Transverse colon (tissue), 4 donors: ENCODE measurements at places on chromosomes 3 and 15. TPM values are rescaled to one million over a fixed set of nuclear protein-coding genes. Genes with fewer than 3 reads are reported as not detected.
A peak's percentile ranks its signal among the peaks of the same experiment; 100 is the strongest.

The FAM107A gene
- total RNA-seq: 17.0 TPM

DNA sequence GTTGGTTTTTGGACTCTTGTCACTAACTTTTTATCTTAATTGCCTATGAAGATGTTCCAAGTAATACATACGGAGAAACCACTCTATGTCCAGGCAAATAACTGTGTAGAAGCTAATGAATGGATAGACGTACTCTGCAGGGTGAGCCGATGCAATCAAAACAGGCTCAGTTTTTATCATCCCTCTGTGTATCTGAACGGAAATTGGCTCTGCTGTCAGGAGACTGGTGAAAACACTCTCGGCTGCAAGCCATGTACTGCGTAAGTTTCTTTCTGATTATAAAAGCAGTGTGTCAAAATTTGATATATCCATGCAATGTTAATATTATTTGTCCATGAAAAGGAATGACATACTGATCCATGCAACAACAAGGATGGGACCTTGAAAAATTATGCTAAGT, 121.6 kb downstream of the RASA2 start:
- no peak for DNase-seq

The GOLGA6L7 gene
- not detected for total RNA-seq

The GPR176 gene
- total RNA-seq: 1.6 TPM

DNA sequence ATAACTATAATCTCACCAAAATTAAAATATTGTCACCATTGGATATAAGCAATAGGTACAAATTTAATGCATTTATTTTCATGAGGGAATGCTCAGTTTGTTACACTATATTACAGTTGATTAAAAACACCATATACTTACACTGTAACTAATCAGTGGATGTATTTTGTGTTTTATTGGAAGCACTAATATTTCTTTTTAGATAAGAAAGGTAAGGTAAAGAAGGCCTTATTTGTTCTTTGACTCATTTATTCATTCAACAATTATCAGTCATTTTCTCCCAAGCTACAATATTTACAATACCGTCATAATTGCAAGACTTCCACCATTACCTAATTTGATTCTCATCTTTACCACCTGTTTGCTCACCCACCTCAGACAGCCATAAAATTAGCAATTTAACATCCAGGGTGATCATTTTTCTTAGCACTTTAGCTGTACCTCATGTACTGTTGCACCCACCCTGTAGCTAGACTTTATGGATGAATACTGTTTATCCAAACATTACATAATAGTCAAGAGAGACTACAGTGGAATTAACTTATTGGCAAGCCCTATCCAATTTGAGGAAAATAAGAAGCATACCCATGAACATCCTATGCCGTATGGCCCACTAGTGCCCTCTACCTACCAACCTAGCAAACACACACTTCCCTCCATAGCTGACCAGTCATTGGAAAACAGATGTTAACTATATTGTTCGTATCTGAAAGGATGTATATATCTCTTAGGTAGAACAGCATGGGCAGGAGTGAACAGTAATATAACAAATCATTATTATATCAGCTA, 229.6 kb downstream of the BBX start:
- DNase-seq: no peak

DNA sequence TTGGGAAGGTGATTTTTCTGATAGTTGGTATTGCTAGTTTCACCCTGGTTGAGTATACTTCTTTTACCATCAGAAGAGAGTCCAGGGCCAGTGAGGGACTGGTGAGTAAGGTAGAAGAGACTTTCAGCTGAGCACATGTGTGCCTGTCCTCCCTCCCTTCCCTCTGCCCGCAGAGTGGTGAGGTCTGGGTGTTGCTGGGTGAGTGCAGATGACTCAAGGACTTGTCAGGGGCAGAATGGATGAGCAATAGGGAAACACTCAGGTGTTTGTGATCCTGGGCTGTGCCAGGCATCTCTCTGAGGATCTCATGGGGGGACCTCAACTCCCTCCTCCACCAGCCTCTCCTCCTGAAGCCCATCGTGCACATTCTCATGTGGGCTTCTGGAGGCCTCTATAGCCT, 76.0 kb upstream of the GSK3B start:
- no peak for DNase-seq

The SLC2A2 gene
- not detected for total RNA-seq

The ANKUB1 gene
- not detected for total RNA-seq

- peak; percentile 31 for DNase-seq
Observed at GRCh38 chr3:18443665-18444594, 18.8 kb upstream of the SATB1 start.

- no peak for DNase-seq
Observed at GRCh38 chr3:196932600-196932999, 9.7 kb downstream of the NCBP2 start.

The C3orf20 gene
- total RNA-seq: not detected

- peak; percentile 21 for DNase-seq
Observed at GRCh38 chr3:141050576-141051442, at the start of gene SPSB4. Gene SPSB4, plus strand, starts transcription at chr3:141051347. Its CDS starts 14,758 bp downstream, at chr3:141066105.

DNA sequence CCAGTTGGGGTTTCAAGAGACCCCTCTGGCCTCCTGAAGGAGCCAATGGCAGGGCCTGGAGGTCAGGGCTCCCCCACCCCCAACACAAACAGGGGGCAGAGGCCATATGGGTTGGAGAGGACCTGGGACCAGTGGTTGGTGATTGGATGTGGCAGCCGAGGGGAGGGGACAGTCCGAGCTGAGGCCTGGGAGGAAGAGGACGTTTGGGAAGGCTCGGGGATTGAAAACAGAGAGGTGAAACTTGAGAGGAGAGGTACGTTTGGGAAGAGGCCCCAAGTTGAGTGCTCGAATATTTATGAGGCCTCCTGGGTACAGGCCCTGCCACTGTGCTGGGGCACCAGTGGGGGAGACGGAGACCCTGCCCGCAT, 53.7 kb downstream of the DNAJB8 start:
- no peak for DNase-seq

The GOLGA8G gene
- not detected for total RNA-seq

DNA sequence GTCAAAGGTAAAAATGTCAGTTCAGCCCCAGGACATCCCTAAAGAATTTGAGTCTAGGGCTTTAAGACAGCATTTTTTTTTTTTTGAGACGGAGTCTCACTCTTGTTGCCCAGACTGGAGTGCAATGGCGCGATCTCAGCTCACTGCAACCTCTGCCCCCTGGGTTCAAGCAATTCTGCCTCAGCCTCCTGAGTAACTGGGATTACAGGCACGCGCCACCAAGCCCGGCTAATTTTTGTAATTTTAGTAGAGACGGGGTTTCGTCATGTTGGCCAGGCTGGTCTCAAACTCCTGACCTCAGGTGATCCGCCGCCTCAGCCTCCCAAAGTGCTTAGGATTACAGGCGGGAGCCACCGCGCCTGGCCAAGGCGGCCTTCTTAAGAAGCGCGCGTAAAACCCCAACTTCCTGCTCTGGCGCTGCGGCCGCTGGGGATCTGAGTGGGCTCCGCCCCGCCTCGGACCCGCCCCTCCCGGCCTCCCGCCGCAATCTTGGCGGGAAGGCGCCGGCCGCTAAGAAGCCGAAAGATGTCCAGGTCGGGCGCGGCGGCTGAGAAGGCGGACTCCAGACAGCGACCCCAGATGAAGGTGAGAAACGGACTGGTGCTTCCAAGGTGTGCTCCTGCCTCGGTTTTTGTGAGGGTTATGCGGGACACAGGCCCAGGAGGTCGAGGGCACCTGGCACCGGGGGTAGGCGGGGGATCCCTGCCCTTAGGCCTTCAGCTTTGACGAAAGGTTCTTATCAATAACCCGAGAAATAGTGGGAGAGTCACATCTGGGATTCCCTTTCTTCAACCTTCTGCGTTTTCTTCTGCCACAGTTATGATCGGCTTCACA, at the start of gene WDR76:
TSS of gene WDR76 (plus strand) at position 495 of the 834 bp plus-strand sequence. CDS start at position 526, 31 bp downstream.
- peak; percentile 90 for DNase-seq

DNA sequence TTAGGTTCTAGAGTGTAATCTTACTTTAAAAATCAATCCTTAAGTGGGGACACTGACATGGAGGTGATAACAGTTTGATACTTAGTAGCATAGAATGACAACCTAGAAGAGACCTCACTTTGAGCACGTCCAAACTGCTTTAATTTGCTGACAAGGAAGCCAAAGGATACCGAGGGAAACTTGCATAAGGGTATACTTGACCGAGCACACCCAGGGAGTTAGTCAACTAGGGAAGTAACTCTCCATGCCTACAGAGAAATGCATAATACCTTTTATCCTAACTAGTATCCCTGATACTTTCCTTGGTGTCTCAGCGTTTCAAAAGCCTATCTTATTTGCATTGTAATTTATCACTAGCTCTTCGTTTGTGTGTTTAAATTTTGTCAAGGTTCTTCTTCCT, 5.5 kb upstream of the TPRG1 start:
- DNase-seq: no peak

DNA sequence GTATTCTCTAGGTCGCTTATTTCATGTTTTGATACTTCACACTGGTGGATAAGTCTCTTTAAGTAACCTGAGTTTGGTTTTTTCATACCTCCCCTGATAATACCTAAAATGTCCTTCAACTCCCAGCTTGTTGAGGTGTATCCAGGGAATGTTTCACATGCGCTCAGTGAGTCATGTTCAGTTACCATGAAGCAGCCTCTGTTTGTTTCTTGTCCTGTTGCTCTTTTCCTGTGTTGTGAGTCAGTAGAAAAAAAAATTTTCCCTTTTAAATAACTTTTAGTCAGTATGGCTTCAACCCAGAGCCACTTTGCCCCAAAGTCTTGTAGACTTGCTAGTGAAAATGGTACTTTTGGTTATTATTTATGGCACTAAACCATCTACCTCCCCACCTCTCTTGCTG, 278.4 kb upstream of the ZPLD1 start:
- no peak for DNase-seq

DNA sequence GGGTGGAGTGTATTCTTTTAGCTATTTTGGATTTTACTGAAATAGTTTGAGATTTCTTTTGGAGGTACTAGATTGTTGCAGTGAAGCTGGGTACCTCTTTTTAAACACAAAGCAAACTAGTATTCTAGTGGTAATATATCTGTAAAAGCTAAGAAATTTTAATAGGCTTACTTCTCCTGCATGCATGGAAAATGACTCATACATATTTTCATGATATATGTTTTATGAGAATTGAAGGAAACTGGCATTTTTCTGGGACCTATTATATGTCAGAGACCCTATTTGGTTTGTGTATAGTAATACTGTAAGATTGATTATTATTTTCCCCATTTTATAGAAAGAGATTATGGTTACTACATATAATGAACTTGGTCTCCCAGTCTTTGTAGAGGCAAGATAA, 851.0 kb downstream of the DIPK2A start:
- DNase-seq: no peak

DNA sequence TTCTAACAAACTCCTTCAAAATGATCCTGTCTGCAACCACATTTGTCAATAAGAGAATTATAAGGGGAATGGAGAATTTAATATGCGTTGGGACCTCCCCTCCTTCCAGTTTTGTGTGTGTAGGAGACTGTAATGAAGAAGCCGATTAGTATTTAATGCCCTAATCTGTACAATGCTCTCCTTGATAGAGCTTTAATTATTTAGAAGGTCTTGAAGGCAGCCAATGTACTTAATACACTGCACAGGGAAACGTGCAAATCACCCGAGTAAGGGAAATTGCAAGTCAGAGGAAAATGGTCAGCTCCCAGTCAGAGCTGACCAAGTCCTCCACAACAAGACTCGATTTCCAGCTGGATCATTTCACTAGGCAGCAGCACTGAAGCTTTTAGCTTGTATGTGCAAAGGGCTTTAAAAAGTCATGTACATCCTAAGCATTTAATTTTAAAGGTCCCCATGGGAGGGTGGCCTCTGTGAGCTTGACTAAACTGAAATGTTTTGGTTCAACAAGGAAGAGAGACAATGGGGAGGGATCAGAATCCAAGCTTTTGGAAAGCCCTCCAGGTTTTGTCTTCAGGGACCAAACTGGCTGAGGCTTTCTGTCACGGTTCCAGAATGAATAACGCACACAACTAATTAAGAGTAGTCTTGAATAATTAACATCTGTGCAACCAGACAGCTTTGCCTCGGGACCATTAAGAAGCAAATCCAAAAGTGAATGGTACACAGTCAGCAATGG, 159.8 kb upstream of the MITF start:
- DNase-seq: no peak

The SERINC4 gene
- total RNA-seq: not detected

- no peak for DNase-seq
Observed at GRCh38 chr3:14891135-14892132, 55.9 kb upstream of the NR2C2 start.

DNA sequence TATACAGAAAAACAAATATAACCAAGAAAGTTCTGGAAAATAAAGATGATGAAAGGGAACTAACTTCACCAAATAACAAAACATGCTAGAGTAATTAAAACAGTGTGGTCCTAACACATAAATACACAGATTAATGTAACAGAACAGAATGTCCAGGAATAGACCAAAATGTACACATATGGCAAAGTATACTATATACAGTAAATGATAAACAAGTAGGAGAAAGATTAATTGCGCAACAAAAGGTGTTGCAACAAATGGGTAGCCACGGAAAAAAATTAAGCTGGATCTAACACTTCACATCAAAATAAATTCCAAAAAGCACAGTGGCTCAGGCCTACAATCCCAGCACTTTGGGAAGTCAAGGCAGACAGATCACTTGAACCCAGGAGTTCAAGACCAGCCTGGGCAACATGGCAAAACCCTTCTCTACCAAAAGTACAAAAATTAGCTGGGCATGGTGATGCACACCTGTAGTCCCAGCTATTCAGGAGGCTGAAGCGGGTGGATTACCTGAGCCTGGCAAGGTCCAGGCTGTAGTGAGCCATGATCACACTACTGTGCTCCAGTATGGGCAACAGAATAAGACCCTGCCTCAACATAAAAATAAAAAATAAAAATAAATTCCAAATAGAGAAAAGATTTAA, 19.8 kb downstream of the SCAP start:
- DNase-seq: no peak

GRCh38 chr3:89467898-89468363, 360.5 kb downstream of the EPHA3 start:
- no peak for DNase-seq

DNA sequence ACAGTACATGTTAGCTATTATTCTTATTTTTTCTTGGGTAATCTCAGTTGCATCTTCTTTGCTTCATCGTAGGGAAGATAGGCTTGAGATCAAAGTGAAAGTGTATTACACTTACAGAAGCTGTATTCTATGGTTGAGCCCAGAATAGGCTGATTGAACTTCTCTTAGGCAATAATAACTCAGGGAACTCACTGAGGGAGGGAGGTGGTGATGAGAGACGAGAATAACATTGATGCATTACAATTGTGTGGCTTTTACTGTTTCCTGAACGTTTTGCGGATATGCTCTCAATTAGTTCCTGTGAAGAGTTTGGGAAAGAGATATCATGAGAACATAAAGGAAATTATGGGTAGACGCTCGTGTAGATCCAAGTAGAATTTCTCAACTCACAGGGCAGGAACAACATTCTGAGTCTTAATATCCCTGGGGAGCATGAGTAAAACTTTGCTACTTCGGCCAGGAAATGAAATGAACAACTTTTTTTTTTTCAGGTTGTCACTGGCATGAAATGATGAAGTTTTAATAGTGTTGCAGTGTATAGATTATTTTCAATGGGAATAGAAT, 302.2 kb downstream of the TUSC7 start:
- no peak for DNase-seq

- DNase-seq: no peak
Observed at GRCh38 chr3:86254480-86254879, 736.5 kb downstream of the VGLL3 start.
